Natural killer cell treated with Interleukin-12 subunit alpha and Interleukin-12 subunit beta and Interleukin-15 and Interleukin-18, amount 100 ng/mL, for 72 hours (primary cell): ENCODE measurements at places on chromosomes 4 and X.

- no peak overlapping the region for H3K27ac ChIP-seq
- H3K27me3 ChIP-seq = peaks cover 5% of the 10 kb centered on the region
- H3K4me1 ChIP-seq = no peaks in the 10 kb centered on the region
- DNase-seq = no peak
- H3K36me3 ChIP-seq = no peaks in the 10 kb centered on the region
Observed at GRCh38 chr4:141389649-141390048, 169.0 kb downstream of the ZNF330 start.

DNA sequence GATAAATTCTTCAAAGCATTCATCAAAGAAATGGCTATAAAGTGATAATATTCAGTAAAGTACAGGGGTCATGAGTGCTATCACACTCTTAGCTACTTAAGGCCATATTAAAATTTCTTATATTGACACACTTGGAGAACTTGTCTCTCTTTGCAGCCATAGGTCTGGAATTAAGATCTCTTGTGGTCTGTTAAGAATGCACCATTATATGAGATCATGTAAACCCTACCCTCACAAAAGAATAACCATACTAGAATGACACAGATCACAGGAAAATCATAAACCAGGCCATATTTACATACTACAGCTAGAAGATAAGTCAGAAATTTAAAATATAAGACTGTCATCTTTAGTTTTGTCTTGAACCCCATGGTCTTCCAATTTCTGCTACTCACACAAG lies 434.3 kb downstream of the PDGFC start:
- no peaks in the 10 kb centered on the region for H3K4me1 ChIP-seq
- H3K36me3 ChIP-seq = no peaks in the 10 kb centered on the region

GRCh38 chrX:51825436-51825835 lies 68.0 kb upstream of the MAGED1 start:
- no peak for DNase-seq
- peaks cover 17% of the 10 kb centered on the region for H3K4me1 ChIP-seq
- peaks cover 4% of the 10 kb centered on the region for H3K27me3 ChIP-seq
- no peak overlapping the region for H3K4me3 ChIP-seq
- no peaks in the 10 kb centered on the region for H3K36me3 ChIP-seq

- no peak overlapping the region for H3K27ac ChIP-seq
- no peak for DNase-seq
- no peaks in the 10 kb centered on the region for H3K36me3 ChIP-seq
- peaks cover 3% of the 10 kb centered on the region for H3K27me3 ChIP-seq
- no peak overlapping the region for H3K4me3 ChIP-seq
- H3K4me1 ChIP-seq = no peaks in the 10 kb centered on the region
Observed at GRCh38 chr4:78213218-78213617, 156.1 kb downstream of the FRAS1 start.

- peaks cover 47% of the 10 kb centered on the region for H3K36me3 ChIP-seq
- peak overlapping the region; percentile 99 for H3K4me3 ChIP-seq
- no peaks in the 10 kb centered on the region for H3K27me3 ChIP-seq
- peaks cover 49% of the 10 kb centered on the region for H3K4me1 ChIP-seq
- peak overlapping the region; percentile 98 for H3K27ac ChIP-seq
Observed at GRCh38 chr4:82372517-82373485, 990 bp downstream of the HNRNPD start.

- H3K4me3 ChIP-seq = no peak overlapping the region
- H3K4me1 ChIP-seq = no peaks in the 10 kb centered on the region
- H3K27ac ChIP-seq = no peak overlapping the region
Observed at GRCh38 chrX:108245462-108245861, 153.9 kb downstream of the ATG4A start.

DNA sequence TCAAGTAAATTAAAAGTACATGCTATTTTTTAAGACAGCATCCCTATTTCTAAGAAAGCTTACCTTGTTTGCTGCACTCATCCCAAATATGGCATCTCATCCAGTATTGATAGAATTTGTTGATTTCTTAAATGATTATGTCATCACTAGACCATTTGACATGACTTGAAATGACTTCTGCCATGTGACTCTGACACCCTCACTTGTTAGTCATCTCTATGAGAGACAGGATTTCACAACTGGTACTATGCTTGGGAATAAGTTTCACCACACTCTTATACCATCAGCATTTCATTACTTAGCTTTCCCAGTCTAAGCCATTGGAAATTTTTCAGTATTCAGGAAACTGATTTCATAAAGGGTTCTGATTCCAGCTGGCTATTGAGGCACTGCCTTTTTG lies 55.3 kb downstream of the TMPRSS11F start:
- H3K36me3 ChIP-seq = no peaks in the 10 kb centered on the region
- DNase-seq = no peak
- H3K27me3 ChIP-seq = no peaks in the 10 kb centered on the region
- H3K4me1 ChIP-seq = no peaks in the 10 kb centered on the region

GRCh38 chr4:19748519-19749479 lies 502.9 kb upstream of the SLIT2 start:
- no peaks in the 10 kb centered on the region for H3K4me1 ChIP-seq

DNA sequence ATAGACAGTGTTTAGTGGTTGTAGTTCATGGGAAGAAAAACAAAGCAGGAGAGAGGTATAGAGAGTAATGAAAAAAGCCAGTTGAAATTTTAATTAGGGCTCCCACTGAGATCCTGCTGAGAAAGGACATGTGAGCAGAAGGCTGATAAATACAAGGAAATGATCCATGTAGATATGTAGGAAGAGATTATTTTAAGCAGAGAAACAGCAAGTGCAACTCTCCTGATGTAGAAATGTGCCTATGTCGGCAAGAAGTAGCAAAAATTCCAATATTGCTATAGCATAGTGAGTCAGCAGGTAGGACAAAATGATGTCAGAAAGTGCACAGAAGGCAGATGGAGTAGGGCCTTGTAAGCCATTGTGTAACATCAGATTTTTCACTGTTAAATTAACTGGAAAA lies 1027.3 kb downstream of the PCDH18 start:
- no peaks in the 10 kb centered on the region for H3K27me3 ChIP-seq
- no peak for DNase-seq
- H3K4me1 ChIP-seq = no peaks in the 10 kb centered on the region
- H3K4me3 ChIP-seq = no peak overlapping the region
- no peak overlapping the region for H3K27ac ChIP-seq

DNA sequence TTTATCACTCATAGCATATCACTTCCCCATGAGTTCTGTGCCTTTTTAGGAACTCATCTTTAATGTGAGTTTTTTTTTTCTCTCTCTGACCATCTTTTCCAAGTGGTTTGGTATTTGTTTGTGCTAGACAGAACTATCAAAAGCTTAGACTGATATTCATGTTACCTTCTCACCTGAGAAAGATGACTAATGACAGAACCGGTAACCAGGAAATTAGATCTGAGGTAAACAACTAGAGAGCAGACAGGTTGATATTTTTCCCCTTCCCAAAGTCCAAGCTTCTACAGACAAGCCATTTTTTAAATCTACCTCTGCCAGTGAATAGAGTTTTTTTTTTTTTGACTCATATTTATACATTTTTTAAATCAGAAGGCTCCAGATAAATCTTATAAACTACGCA lies 17.0 kb upstream of the SRD5A3 start:
- H3K36me3 ChIP-seq = no peaks in the 10 kb centered on the region
- DNase-seq = no peak
- H3K4me3 ChIP-seq = no peak overlapping the region
- H3K4me1 ChIP-seq = no peaks in the 10 kb centered on the region
- H3K27ac ChIP-seq = no peak overlapping the region

- no peak overlapping the region for H3K4me3 ChIP-seq
- peaks cover 3% of the 10 kb centered on the region for H3K4me1 ChIP-seq
- peaks cover 18% of the 10 kb centered on the region for H3K27me3 ChIP-seq
- DNase-seq = no peak
Observed at GRCh38 chr4:129342819-129343408, 247.0 kb downstream of the C4orf33 start.

DNA sequence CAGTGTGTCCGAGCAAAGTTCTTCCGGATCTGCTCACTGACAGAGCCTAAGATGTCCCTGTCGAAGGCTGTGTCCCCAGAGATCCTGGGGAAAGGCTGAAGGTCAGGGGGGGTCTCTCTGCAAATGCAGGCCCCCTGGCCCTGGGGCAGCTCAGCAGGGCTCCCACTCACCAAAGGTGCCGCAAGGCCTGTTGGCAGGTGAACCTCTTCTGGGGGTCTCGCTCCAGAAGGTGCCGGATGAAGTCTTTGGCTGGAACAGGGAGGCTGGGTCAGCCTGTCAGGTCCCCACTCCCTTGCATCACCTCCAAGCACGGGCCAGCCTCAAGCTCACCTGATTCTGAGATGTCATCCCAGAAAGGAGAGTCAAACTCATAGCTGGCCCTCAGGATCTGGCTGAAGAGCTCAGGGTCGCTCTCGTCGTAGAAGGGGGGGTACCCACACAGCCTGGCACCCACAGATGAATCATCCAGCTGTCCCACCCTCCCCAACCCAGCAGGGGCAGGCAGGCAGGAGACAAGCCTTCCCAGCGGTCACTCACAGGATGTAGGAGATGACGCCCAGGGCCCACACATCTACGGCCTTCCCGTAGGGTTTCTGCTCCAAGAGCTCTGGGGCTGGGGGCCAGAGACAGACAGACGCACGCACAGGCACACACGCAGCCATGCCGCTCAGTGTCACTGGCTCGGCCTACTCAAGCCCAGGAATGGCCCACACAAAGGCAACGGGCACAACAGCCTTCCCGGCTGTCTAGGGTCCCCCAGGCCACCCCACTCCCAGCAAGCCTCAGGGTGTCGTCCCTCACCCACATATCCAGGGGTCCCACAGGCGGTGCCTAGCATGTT lies 2.6 kb downstream of the PNCK start:
- H3K4me3 ChIP-seq = no peak overlapping the region
- H3K4me1 ChIP-seq = peaks cover 16% of the 10 kb centered on the region
- H3K27me3 ChIP-seq = peaks cover 25% of the 10 kb centered on the region
- peak; percentile 48 for DNase-seq

- no peak overlapping the region for H3K27ac ChIP-seq
- H3K4me1 ChIP-seq = no peaks in the 10 kb centered on the region
- no peak overlapping the region for H3K4me3 ChIP-seq
- no peaks in the 10 kb centered on the region for H3K27me3 ChIP-seq
- H3K36me3 ChIP-seq = no peaks in the 10 kb centered on the region
Observed at GRCh38 chr4:92678292-92678691, 374.5 kb downstream of the GRID2 start.

- no peaks in the 10 kb centered on the region for H3K27me3 ChIP-seq
- no peaks in the 10 kb centered on the region for H3K36me3 ChIP-seq
- no peak overlapping the region for H3K4me3 ChIP-seq
- no peak for DNase-seq
- H3K4me1 ChIP-seq = no peaks in the 10 kb centered on the region
Observed at GRCh38 chr4:82746705-82747574, 51.7 kb downstream of the SCD5 start.

- peaks cover 44% of the 10 kb centered on the region for H3K27me3 ChIP-seq
- DNase-seq = no peak
- peaks cover 5% of the 10 kb centered on the region for H3K36me3 ChIP-seq
- H3K4me1 ChIP-seq = peaks cover 3% of the 10 kb centered on the region
- H3K27ac ChIP-seq = no peak overlapping the region
- H3K4me3 ChIP-seq = no peak overlapping the region
Observed at GRCh38 chr4:52751487-52751911, 274 bp upstream of the ERVMER34-1 start.

DNA sequence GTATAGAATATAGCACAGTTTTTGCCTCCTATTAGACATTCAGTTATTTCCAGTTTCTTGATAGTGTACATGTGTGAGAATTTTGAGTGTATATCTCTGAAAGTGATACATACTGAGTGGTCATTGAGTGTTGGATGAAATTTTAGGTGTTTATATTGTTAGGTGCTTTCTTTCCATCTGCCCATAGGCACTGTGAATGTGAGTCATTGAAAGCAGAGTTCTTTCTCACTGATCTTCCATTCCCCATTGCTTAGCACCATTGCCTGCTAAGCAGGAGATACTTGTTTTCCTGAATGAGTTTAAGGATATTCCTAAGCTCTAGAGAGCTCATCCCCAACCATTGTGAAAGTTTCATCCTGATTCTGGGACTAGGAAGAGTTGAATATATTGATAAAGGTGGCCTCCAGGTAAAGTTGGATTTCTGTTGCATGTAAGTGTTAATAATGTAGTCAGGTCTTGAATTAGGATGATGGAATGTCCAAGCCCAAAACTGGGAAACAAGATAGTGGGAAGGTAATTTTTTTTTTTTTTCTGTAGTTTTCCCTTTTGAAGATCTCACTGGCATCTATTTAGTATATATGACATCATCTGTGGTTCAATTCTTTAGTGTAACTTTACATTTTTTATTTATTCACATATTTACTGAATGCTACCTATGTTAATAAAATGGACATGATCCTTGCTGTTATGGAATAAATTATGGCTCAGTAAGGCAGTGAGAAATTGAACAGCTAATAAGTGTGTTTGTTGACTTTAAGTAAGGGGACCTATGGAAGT lies 22.1 kb downstream of the UBE2K start:
- H3K36me3 ChIP-seq = peaks cover 5% of the 10 kb centered on the region
- H3K27me3 ChIP-seq = no peaks in the 10 kb centered on the region
- peak overlapping the region; percentile 15 for H3K27ac ChIP-seq
- H3K4me3 ChIP-seq = peak overlapping the region; percentile 52
- no peak for DNase-seq

DNA sequence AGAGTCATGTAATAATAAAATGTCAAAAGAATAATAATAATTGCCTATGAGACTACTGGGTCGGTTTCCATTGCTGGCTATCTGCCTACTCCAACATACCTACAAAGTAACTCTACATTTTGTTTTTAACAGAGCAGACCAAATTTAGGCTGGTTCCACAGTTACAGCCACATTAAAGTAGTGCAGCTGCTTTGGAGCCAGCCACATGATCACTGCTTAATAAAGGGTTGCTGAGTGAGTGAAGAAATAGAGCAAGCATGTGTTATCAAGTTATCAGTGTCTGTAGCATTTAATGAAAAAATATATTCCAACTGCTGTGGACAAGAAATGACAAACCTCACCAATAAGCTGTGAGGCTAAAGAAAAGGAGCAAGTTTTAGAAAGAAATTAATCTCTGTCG lies 782.3 kb downstream of the PCDH18 start:
- H3K36me3 ChIP-seq = no peaks in the 10 kb centered on the region
- no peak for DNase-seq
- H3K27me3 ChIP-seq = no peaks in the 10 kb centered on the region
- no peak overlapping the region for H3K4me3 ChIP-seq
- no peaks in the 10 kb centered on the region for H3K4me1 ChIP-seq

GRCh38 chrX:37684973-37685372 lies 618 bp upstream of the XK start:
- H3K4me3 ChIP-seq = peak overlapping the region; percentile 39
- DNase-seq = no peak
- no peaks in the 10 kb centered on the region for H3K4me1 ChIP-seq
- H3K36me3 ChIP-seq = no peaks in the 10 kb centered on the region
